ENCODE measurements at places on chromosomes 4 and X.

DNA sequence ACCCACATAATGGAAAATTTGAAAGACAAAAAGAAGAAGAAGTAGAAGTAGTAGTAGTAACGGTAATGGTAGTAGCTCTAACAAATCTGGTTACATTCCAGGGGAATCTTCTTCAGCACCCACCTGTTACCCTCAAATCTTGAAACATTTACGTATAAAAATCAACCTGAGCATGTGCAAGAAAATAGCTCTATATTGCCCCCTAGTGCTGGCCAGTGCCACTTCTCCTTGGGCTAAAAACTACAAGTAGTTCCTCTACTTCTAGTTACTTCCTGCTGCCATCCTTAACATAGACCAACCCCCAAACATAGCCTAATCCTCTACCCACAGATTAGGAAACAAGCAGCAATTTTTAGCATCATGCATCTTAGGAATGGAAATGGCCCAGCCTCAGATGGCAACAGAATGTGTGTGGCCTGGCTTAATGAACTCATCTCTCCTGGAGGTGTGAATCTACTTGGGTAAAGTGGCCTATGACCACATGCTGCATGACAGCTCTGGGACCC, 3.1 kb downstream of the PDGFC start:
- DNase-seq, result no peak

- no peak for DNase-seq
These were observed 23.0 kb upstream of the PDZD4 start for GRCh38 chrX:153853180-153853901.

DNA sequence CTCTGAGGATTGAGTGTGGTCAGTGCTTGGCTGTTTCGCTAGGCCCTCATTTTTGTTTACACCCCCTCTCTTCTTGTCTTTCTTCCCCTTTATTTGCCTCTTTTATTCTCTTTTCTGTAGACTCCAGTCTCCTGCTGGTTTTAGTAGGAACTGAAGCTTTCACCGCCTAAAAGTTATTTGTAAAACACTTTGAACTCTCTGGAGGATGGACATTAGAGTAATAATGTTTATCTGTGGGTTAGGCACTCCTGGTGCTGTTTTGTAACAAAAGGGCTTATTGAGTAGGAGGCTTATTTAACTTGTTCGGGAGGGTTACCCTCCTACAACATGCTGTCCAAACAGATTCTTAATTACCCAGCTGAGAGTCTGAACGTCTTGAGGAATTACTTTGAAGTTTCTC, 1.6 kb upstream of the ARHGAP10 start:
- no peak for DNase-seq

DNA sequence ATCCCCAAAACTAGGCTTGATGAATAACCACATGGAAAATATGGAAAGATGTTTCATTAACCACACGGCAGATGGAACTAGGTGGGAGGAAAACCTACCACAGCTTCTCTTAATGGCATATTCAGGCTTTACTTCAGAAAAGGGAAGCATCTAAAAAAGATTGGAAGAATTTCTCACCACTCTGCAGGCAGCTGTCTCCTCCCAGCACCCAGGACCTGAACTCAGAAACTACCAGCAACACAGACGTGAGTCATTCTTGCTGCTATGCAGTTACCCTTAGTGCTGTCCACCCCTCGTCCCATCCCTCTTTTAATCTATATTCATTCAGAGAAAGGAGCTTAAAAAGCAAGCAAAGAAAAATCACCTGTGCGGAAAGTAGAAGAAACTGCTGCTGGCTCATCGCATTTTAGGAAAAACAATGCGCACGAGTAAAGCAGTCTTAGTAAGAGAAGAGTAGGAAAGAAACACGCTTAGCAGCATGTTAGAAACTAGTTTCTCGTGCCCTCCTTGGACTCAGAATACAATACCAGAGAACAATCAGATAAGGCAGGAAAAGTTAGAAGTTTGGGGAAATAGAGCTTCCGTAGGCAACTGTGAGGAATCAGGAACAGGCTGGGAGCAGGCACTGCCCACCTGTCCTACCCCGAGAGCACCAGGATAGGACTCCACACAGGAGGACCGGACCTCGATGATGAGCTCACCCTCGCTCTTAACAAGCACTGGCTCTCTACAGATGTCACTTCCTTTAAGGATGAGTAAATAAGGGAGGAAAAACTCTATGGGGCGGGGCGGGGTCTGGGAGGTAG, 48.1 kb upstream of the ENPP6 start:
- DNase-seq, result no peak

GRCh38 chr4:59222221-59222620, 1977.9 kb upstream of the ADGRL3 start:
- no peak for DNase-seq

DNA sequence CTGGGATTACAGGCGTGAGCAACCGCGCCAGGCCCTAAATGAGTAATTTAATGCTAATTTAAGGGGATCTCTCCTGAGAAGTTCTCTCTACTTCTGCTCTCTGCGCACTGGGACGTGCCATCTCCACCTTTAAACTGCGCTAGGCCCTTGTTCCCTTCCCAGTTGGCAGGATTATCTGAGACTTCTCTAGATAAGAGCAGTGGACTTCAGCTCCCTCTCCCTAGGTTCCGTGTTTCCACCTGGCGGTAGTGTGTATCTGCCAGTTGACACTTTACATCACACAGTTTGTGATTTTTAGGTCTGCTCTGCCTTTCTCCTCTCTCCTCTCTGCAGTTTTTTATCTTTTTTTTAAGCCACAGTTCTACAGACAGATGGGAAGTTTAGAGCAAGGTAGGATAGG, 40.2 kb downstream of the ARHGAP10 start:
- DNase-seq, result no peak

DNA sequence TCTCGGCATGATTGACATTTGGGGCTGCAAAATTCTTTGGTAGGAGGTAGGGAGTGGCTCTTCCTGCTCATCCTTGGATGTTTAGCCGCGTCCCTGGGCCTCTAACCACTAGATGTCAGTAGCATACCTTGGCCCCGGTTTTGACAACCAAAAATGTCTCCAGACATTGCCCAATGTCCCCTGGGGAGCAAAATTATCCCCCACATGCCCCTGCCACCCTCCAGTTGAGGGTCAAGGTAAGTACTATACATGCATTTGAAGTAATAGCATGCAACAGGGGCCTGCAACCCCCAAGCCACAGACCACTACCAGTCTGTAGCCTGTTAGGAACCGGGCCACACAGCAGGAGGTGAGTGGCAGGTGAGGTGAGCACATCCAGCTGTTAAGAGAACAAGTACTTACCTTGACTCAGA, 17.6 kb upstream of the KIAA1210 start:
- DNase-seq, result no peak

All from stimulated activated CD4-positive, alpha-beta T cell treated with anti-CD3 and anti-CD28 coated beads, TNF-alpha, amount 100 ng/mL, for 1 hour (primary cell).